ENCODE measurements at places on chromosomes 11 and 22.

- DNase-seq: no peak
Measured at GRCh38 chr11:81470446-81470845, 1263.2 kb downstream of the FAM181B start.

- no peak for DNase-seq
Measured at GRCh38 chr22:41429951-41430332, 16.7 kb downstream of the TOB2 start.

DNA sequence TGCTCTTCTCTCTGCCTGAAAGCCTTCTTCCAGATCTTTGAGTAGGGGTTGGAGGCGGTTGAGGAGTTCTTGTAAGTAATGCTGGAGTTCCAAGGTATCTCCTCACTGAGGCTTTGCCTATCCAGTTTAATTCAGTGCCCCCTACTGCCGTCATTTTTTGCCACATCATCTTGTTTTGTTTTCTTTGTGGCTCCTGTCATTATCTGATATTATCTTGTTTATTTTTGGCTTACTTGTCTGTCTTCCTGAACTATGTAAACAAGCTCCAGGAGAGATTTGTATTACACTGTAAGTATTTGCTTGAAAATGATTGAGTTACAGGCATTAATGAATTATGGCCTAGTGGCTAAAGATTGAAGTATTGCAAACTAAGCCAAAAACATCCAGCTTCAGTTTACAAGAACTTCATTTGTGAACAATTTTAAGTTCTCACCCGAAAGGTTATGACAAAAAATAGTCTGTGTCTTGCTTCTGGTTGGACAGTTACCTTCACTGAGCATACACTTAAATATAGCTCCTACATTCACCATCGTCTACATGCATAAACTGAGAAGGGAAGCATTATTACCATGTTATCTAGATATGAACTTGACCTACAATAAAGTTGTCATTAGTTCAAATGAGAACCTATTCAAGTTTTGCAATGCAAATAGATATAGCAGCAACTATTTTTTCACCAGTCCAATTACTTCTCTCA lies 154.8 kb downstream of the ARHGAP42 start:
- no peak for DNase-seq

DNA sequence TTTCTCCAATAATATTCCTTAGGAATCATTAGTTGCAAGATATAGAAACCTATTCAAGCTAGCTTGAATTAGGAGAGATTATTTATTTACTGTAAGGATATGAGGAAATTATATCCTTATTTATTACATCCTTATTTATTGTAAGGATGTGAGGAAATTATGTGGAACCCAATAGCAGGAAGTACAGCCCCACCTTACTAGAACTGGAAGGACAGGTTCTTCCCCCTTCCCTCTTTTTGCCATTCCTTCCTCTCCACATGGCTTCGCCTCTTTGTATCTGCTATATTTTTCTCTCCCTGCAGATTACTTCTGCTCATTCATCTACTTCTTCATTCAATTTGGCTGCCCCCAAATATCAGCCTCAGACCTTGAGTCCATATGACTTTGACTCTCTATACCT lies 49.5 kb upstream of the B3GNT6 start:
- no peak for DNase-seq

GRCh38 chr11:12577725-12578644 lies 96.2 kb upstream of the TEAD1 start:
- no peak for DNase-seq

DNA sequence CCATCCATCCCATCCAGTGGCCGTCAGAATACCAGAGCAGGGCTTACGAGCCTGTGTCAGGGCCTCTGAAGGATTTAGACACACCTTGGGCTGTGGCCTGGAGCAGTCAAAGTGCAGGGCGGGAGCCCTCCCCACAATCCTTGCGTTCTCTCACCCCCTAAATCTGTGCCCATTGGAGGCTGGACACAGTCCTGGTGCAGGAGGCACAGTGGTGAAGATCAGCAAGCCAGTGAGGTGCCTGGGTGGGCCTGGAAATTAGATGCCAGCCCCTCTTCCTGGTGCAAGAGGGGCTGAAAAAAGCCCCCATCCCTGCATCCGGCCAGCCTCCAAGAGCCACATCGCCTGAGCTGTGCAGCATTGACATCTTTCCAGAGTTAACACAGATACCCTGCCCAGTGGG lies 1045.8 kb downstream of the TBC1D22A start:
- DNase-seq: no peak

DNA sequence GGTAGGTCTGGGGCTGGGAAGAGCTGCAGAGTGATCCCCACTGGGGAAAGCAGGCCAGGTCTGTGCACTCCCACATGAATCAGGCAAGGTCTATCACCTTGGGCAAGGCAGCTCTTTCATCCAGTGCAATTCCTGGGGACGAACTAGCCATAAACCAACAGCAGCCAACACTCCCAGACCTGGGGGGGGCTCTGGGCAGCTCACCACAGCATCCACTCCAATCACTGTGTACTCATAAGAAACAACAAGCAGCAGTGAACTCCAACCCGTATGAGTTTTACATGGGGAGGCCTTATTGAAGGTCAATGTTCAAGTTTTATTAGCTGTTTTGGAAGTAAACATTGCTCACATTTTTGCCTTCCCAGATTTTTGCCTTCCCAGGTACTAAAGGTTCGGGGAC lies 157.4 kb upstream of the NAV2 start:
- no peak for DNase-seq

DNA sequence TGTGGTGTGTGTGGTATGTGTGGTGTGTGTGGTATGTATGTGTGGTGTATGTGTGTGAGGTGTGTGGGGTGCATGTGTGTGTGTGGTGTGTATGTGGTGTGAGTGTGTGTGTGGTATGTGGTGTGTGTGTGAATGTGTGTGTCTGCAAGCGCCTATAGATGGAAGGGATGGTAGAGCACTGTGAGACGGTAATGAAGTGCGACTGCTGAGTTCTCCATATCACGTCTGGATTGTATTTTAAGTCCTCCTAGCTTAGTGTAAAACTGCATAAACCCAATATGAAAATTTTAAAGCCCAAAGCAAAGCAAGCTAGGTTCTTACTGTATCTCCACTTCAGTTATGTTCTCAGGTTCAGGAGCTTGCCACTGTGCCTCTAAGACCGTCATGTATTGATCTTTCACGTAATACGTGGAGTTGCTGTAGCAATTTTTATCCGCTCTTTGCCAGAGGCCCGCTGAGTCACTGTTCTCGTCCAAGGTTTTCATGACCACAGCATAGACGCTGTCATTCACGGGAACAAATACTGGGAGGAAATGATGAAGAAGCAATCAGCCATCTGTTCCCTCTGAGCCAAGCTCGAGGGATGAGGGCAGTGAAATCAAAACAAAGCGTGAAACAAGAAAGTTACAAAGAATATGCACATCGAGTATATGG lies 5.5 kb downstream of the PLET1 start:
- DNase-seq: peak; percentile 35

DNA sequence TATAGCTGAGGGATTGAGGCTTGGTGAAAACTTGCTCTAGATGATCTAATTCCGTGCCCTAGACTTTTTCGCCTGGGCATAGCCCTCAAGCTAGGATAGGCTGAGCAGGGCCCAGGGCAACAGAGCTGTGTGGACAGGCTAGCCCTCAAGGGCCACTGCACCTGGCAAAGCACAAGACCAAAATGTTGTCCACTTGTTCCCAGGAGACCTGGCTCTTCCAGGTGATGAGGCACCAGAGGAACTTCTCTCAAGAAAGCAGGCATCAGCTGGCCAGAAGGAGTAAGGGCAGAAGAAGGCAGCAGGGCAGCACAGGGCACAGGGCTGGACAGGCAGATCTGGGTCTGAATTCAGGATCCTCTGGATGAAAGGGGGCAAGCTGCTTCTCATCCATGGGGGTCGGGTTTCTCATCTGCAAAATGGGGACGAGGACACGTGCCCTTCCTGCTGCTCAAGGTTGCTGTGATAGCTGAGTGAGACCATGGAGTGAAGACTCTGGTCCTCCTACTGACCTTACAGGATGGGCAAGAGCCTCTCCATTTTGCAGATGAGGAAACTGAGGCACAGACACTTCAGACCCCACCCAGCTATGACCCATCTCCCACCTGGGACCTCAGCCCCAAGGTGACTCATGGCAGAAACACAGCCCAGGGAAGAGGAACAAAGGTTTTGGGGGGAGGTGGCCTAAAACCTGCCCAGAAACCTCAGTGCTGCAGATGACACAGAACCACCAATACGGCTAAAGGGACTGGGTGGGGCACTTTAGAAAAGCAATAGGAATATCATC lies 42.2 kb upstream of the PRDM11 start:
- no peak for DNase-seq

- DNase-seq: no peak
Measured at GRCh38 chr11:78683774-78684173, 109.1 kb upstream of the NARS2 start.

- DNase-seq: no peak
Measured at GRCh38 chr11:71298761-71299181, 46.4 kb upstream of the SHANK2 start.

GRCh38 chr11:86636275-86636674 lies 36.1 kb downstream of the ME3 start:
- DNase-seq: peak; percentile 96

- DNase-seq: no peak
Measured at GRCh38 chr11:91293119-91293518, 931.5 kb upstream of the FAT3 start.

DNA sequence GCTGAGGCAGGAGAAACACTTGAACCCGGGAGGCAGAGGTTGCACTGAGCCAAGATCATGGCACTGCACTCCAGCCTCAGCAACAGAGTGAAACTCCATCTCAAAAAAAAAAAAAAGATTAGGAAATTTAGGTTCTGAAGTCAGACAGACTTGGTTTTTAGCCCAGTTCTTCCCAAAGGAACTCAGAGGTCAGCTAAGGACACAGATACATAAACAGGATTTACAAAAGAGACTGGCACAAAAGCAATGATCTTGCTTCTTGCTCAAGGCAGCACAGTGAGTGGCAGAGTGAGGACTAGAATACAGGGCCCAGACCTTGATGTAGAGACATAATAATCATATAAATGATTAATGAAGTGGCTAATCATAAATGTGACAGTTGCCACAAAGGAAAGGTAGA lies 25.4 kb upstream of the RRAS2 start:
- DNase-seq: no peak

GRCh38 chr11:67646535-67647336 lies 3.8 kb downstream of the ACY3 start:
- DNase-seq: peak; percentile 69

- DNase-seq: no peak
Measured at GRCh38 chr11:50044647-50045046, 12.0 kb downstream of the OR4C45 start.

DNA sequence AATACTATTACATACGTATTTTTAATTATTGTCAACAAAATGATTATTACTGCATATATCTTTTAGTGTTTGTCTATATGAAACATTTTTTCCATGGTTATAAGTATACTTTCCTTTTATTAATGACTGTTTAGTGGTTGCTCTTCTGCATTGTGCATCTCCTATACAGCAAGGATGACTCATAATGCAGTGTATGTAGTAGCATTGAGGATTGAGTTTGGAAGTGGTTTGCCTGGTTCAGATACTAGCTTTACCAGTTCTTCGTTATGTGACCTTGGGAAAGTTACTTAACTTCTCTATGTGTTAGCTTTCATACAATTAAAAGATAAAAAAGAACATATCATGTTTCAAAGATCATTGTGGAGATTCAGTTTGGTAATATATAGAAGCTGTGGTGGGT lies 44.1 kb downstream of the CHORDC1 start:
- no peak for DNase-seq

All from kidney tubule cell (primary cell).